Left ventricle myocardium inferior (tissue), 1 donor: ENCODE measurements at places on chromosomes 6 and 20.

DNA sequence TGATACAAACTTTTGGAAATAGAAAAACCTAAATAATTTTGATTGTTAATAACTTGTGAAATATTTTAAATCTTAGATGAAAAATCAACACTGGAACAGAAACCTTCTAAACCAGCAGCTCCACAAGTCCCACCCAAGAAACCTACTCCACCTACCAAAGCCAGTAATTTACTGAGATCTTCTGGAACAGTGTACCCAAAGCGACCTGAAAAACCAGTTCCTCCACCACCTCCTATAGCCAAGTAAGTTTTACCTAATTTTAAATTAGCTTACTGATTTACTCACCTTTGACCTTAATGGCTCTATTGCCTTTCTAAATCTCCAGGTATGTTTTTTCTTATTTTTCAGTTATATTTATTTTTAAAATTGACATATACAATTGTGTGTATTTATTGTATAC lies 102.6 kb upstream of the ADGRF4 start:
- H3K27ac ChIP-seq, result no peak overlapping the region
- H3K36me3 ChIP-seq, result peaks cover 43% of the 10 kb centered on the region
- no peaks in the 10 kb centered on the region for H3K27me3 ChIP-seq
- peaks cover 7% of the 10 kb centered on the region for H3K4me1 ChIP-seq
- no peak for DNase-seq

DNA sequence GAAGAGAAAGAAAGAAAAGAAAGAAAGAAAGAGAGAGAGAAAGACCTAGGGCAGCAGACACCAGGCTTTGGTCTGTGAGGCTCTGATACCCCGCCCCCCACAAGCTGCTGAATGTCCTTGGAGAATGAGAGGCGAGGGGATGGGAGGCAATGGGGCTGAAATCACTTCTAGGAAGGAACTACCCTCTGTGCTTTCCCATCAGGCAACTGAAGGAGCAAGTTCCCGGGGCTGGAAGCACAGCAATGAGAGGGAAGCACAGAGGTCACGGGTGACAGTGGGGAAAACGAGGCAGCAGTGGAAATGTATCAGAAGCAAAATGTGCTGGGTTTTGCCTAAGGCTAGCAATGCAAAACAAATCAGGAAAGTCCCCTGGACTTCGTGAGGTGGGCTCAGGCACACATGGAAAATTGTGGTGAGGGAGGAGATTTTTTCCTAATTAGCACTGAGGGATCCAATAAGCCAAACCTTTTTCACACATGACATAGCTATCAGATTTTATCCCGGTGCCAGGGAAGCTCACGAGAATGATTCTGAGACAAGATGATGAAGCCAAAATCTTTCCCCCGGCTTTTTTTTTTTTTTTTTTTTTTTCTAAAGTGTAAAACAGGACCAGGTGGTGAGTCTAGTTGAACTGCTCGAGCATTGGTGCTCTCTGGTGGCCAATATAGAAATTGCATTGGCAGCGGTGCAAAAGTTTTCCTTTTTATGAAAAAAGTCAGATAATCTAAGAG lies 16.8 kb upstream of the ARFGEF2 start:
- peak; percentile 37 for DNase-seq
- no peak overlapping the region for H3K27ac ChIP-seq
- no peaks in the 10 kb centered on the region for H3K27me3 ChIP-seq
- H3K4me1 ChIP-seq, result peaks cover 5% of the 10 kb centered on the region

DNA sequence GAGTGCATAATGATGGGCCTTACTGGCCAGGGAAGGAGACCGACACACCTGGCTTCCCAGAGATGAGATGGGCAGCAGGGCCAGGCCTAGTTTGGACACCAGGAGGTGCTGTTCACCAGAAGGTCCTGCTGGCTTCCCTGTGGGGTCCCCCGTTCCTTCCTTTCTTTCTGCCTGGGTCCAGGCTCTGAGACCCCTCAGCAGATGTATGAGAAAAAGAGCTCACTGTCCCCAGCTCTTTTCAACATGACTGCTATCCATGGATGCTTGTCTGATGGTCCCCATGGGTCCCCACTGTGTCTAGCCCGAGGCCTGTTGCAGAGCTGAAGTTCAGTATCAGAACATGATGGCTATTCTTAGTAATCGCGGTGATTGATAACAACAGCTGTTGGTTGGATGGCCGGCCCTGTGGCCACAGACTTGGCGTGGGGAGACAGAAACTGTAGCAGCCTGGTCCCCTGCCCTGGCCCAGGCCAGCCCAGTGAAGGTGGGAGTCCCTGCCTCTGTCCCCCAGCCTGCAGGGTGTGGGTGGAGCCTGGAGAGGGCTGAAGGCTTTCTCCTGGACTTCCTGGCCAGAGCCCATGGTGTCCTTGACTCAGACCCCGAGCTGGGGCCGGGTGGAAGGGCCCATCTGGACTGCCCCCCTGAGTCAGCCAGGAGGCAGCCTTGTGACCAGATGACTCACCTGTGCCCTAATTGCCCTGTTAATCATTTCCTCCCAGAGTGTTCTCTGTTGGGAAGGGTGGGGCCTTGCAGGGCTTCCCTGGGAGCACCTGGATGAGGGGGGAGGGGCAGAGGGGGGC lies 9.9 kb upstream of the BAK1 start:
- peak overlapping the region; percentile 92 for H3K27ac ChIP-seq
- peak overlapping the region; percentile 30 for H3K4me3 ChIP-seq
- H3K27me3 ChIP-seq, result no peaks in the 10 kb centered on the region
- peaks cover 56% of the 10 kb centered on the region for H3K4me1 ChIP-seq

DNA sequence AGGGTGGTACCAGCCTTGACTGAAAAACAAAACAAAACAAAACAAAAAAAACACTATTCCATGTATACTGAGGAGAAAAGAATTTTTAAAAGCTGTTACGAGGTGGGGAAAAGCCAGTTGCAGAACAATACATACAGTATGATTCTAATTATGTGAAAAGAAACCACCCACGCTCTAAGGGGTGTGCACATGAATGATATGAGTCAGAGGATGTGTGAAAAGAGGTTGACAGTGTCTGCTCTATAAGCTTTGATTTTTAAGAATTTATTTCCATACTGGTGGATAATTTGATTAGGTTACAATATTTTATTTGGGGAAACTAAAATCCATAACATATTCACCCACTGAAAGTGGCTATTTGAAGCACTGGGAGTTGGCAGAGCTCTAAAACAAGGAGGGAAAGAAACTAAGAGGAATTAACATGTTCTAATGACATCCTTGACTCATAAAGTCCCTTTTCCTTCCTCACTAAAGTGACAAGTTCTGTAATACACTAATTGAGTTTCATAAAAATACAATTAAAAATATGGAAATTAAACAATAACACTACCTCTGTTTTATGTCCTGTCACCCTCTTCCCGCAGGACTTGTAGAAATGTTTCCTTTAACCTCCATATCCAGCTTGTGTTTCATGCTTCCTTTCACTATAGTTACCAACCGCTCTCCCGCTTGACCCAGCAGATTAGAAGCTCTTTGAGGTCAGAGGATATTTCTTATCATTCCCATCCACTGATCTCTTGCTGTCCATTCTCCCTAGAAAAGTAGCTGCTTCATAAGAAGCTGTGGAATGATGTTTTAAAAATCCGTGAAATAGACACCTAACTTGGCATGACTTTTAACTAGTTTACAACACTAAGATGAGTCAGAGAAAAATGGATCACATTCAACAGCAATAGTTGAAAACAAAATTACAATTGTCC lies 118.6 kb upstream of the CCDC28A start:
- no peaks in the 10 kb centered on the region for H3K36me3 ChIP-seq
- H3K27ac ChIP-seq, result no peak overlapping the region
- H3K27me3 ChIP-seq, result no peaks in the 10 kb centered on the region
- DNase-seq, result no peak
- peaks cover 7% of the 10 kb centered on the region for H3K4me1 ChIP-seq

DNA sequence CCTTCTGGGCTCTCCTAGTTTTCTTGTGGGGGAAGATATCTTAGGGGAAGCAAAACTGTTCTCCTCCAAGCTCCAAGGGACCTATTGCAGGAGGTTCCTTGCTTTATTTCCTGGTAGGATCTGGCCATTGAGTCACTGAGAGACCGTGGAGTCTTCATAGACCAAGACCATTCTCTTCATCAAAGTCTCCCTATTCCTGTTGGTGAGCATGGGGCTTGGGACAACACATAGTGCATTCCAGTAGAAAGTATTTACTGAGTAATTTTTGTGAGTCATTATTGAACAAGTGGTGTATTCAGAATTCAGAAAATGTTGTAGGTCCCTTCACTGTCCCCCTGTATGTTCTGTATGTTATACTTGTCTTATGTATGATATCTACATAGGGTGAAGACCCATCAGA lies 133.6 kb downstream of the CDH26 start:
- H3K4me3 ChIP-seq, result no peak overlapping the region
- no peaks in the 10 kb centered on the region for H3K36me3 ChIP-seq
- H3K27me3 ChIP-seq, result peaks cover 52% of the 10 kb centered on the region
- H3K4me1 ChIP-seq, result peaks cover 16% of the 10 kb centered on the region
- H3K27ac ChIP-seq, result no peak overlapping the region
- no peak for DNase-seq

DNA sequence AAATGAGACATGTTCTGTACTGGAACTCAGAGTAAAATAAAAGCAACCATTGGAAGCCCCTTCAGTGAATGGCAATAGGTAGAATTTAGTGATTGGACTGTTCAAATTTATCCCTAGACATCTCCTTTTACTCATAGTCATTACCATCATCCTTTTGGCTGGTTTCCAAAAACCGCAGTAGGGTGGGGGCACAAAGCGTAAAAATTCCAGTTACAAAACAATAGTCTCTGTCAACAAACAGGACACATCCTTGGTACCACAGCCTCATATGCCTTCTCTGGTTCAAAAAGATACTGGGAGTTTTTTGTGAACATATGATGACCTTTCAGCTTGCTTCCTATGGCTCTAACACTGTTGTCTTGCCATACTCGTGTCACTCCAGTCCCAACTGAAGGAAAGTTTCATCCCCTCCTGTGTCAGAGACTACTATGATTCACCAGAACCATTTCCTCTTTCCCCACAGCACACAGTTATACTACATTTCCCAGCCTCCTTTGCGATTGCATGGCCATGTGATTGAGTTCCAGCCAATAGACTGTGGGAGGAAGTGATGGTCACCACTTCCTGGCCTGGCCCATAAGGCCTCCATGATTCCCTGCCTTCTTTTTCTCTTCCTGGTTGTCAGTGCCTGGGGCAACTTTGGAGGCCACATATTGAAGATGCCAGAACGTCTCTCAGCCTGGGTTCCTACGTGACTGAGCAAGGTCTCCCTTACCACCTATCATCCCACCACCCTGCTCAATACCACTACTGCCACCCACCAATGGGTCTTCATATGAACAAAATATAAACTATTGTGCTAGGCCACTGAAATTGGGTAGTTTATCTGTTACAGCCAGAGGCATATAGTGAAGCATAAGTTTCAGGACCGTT lies 162.4 kb downstream of the ID4 start:
- H3K4me3 ChIP-seq, result no peak overlapping the region
- H3K4me1 ChIP-seq, result no peaks in the 10 kb centered on the region
- peaks cover 22% of the 10 kb centered on the region for H3K27me3 ChIP-seq
- DNase-seq, result no peak
- no peaks in the 10 kb centered on the region for H3K36me3 ChIP-seq

DNA sequence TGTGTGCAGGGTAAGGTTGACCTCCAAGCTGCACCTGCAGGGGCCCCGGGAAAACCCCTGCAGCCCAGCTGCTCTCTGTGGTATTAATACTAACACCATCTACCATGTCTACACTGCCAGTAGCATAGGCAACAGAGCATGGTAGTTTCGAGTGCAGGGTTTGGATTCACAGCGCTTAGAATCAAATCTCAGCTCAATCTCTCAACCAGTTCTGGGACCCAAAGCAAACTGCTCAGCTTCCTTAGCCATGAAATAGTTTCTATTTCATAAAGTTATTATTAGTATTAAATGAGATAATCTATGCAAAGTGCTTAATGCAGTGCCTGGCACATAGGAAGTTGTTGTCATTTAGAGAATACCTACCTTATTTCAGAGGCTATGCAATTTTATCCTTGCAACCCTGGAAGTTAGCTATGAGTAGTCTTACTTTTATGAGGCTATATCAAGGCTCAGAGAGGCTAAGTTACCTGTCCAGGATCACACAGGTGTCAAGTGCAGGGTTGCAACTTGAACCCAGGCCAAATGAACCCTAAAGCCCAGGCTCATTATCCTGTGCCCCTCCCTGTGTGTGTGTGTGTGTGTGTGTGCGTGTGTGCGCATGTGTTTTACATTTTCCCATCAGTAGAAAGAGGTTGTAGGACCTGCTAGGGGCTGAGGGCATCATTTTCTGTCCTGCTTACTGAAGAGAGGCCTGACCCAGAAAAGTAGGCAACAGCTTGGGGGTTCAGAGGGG lies 27.6 kb upstream of the MRPS18A start:
- H3K4me1 ChIP-seq, result peaks cover 60% of the 10 kb centered on the region
- H3K27ac ChIP-seq, result peak overlapping the region; percentile 90
- H3K36me3 ChIP-seq, result no peaks in the 10 kb centered on the region
- no peaks in the 10 kb centered on the region for H3K27me3 ChIP-seq
- no peak overlapping the region for H3K4me3 ChIP-seq

- H3K4me3 ChIP-seq, result no peak overlapping the region
- H3K27me3 ChIP-seq, result peaks cover 64% of the 10 kb centered on the region
- H3K36me3 ChIP-seq, result no peaks in the 10 kb centered on the region
- no peak overlapping the region for H3K27ac ChIP-seq
Observed at GRCh38 chr20:44835661-44836221, 25.4 kb upstream of the RIMS4 start.

DNA sequence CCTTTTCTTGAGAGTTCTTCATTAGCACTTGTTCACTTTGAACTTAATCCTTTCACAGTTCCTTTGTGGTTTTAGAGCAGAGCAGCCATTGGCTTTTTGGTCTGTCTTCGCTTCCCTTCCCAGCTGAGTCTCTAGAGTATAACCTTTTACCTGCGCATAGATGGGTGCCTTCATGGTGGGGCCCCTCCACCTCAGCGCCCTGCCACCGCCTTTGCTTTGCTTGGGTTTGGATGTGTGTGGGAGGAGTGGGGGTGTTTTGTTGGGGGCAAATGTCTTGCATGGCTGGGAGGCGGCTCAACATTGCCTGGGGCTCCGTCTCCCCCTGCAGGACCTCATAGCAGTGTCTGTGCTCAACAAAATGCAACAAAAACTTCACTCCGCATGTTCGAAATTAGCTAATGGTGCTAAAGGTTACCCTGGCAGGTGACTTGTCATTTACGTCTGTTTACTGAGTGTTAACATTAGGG lies 11.9 kb downstream of the PYGB start:
- peaks cover 52% of the 10 kb centered on the region for H3K4me1 ChIP-seq
- no peak overlapping the region for H3K4me3 ChIP-seq
- no peak overlapping the region for H3K27ac ChIP-seq
- peaks cover 47% of the 10 kb centered on the region for H3K36me3 ChIP-seq
- DNase-seq, result no peak

DNA sequence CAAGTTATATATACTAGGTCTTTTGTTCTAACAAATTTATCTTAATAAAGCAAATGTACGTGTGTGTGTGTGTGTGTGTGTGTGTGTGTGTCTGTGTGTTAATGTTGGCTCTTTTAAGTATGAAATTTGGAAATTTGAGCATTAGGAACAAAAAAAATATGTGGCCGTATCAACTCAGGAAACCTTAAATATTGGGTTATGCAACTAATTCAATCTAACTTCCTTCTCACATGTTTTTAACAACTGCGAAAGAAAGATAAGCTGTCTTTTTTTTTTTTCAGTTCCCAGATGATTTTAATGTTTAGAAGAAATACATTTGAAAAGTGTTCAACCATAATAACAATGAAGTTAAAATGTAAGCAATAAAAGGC lies 616.4 kb upstream of the ARID1B start:
- DNase-seq, result no peak
- no peaks in the 10 kb centered on the region for H3K27me3 ChIP-seq
- no peaks in the 10 kb centered on the region for H3K4me1 ChIP-seq
- H3K4me3 ChIP-seq, result no peak overlapping the region

GRCh38 chr20:7722564-7722963 lies 217.7 kb downstream of the HAO1 start:
- H3K36me3 ChIP-seq, result no peaks in the 10 kb centered on the region
- H3K27ac ChIP-seq, result peak overlapping the region; percentile 62
- H3K4me3 ChIP-seq, result no peak overlapping the region
- H3K27me3 ChIP-seq, result no peaks in the 10 kb centered on the region
- no peak for DNase-seq
- peaks cover 8% of the 10 kb centered on the region for H3K4me1 ChIP-seq
